ENCODE measurements at places on chromosomes 3 and 15. TPM values are rescaled to one million over a fixed set of nuclear protein-coding genes. Genes with fewer than 3 reads are reported as not detected.

GRCh38 chr15:59154243-59154642 is 49.3 kb downstream of the CCNB2 start:
- no peaks in the 10 kb centered on the region for H3K36me3 ChIP-seq
- H3K27me3 ChIP-seq: no peaks in the 10 kb centered on the region
- no peak for DNase-seq
- no peak overlapping the region for H3K27ac ChIP-seq
- no peaks in the 10 kb centered on the region for H3K4me1 ChIP-seq

- H3K4me3 ChIP-seq: no peak overlapping the region
- H3K27ac ChIP-seq: no peak overlapping the region
- no peak for DNase-seq
- H3K27me3 ChIP-seq: no peaks in the 10 kb centered on the region
- H3K4me1 ChIP-seq: no peaks in the 10 kb centered on the region
These were observed 27.6 kb upstream of the VEPH1 start for GRCh38 chr3:157530637-157531300.

DNA sequence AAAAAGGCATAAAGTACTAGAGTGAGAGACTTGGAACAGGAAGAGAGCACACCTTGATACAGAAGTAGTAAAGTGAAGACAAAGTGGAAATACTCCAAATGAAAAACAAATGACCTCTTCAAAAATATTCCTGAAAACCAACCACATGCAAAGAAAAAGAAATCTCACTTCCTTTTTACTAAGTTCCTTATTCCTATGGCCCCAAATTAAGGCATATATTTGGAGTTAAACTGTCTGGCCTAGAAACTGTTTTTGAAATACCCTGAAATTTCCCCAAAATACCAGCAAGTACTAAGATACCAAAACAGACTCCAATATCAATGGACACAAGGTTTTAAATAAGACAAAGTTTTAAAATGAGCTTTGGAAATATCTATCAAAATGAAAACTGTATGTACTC is 58.2 kb downstream of the ZNF148 start:
- DNase-seq: no peak
- H3K27ac ChIP-seq: no peak overlapping the region
- no peaks in the 10 kb centered on the region for H3K4me1 ChIP-seq
- peaks cover 17% of the 10 kb centered on the region for H3K36me3 ChIP-seq
- no peaks in the 10 kb centered on the region for H3K27me3 ChIP-seq
- H3K4me3 ChIP-seq: no peak overlapping the region

GRCh38 chr3:179046497-179047353 is 24.9 kb downstream of the ZMAT3 start:
- no peaks in the 10 kb centered on the region for H3K27me3 ChIP-seq
- H3K36me3 ChIP-seq: no peaks in the 10 kb centered on the region
- no peak overlapping the region for H3K27ac ChIP-seq
- H3K4me3 ChIP-seq: no peak overlapping the region
- H3K4me1 ChIP-seq: no peaks in the 10 kb centered on the region

- DNase-seq: no peak
- H3K27ac ChIP-seq: no peak overlapping the region
- no peaks in the 10 kb centered on the region for H3K36me3 ChIP-seq
- H3K4me1 ChIP-seq: no peaks in the 10 kb centered on the region
- no peak overlapping the region for H3K4me3 ChIP-seq
These were observed 75.4 kb upstream of the LARS2 start for GRCh38 chr3:45312836-45313493.

DNA sequence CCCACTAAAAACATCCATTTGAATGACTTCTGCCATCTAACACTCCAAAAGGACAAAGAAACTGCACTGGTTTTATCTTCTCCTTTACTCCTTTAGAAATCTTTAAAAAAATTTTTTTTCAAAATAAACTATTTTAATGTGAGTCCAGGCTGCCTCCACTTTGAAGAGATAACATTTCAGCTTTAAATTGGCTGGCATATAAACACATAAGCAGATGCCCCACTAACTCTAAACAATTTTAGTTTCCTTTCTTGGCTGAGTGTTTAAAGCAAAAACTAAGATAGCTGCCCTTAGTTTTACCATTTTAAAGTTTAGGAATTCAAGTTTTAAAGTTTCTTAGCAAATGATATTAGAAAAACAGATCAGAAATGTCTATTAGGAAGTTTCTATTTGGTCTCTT is 39.9 kb downstream of the PDZRN3 start:
- H3K27me3 ChIP-seq: no peaks in the 10 kb centered on the region
- no peak for DNase-seq
- no peaks in the 10 kb centered on the region for H3K4me1 ChIP-seq
- H3K36me3 ChIP-seq: no peaks in the 10 kb centered on the region
- H3K27ac ChIP-seq: no peak overlapping the region
- no peak overlapping the region for H3K4me3 ChIP-seq

- peak overlapping the region; percentile 86 for H3K27ac ChIP-seq
- no peaks in the 10 kb centered on the region for H3K27me3 ChIP-seq
- no peaks in the 10 kb centered on the region for H3K36me3 ChIP-seq
- H3K4me3 ChIP-seq: peak overlapping the region; percentile 90
These were observed 2.5 kb downstream of the HEG1 start for GRCh38 chr3:125053304-125053699.

GRCh38 chr3:48930590-48930989 is 11.9 kb downstream of the ARIH2 start:
- no peak for DNase-seq
- H3K4me3 ChIP-seq: peak overlapping the region; percentile 19
- H3K27me3 ChIP-seq: no peaks in the 10 kb centered on the region
- H3K4me1 ChIP-seq: peaks cover 50% of the 10 kb centered on the region
- H3K36me3 ChIP-seq: peaks cover 58% of the 10 kb centered on the region

- H3K27ac ChIP-seq: no peak overlapping the region
- H3K27me3 ChIP-seq: no peaks in the 10 kb centered on the region
- DNase-seq: no peak
- H3K4me3 ChIP-seq: no peak overlapping the region
These were observed 58.9 kb downstream of the RBPMS2 start for GRCh38 chr15:64716452-64716851.

- H3K36me3 ChIP-seq: peaks cover 58% of the 10 kb centered on the region
- H3K4me3 ChIP-seq: no peak overlapping the region
- H3K27ac ChIP-seq: no peak overlapping the region
- no peaks in the 10 kb centered on the region for H3K4me1 ChIP-seq
- no peak for DNase-seq
These were observed 105.1 kb downstream of the SNRPN start for GRCh38 chr15:25059698-25060471.

SEMA5B gene
- total RNA-seq: not detected

DNA sequence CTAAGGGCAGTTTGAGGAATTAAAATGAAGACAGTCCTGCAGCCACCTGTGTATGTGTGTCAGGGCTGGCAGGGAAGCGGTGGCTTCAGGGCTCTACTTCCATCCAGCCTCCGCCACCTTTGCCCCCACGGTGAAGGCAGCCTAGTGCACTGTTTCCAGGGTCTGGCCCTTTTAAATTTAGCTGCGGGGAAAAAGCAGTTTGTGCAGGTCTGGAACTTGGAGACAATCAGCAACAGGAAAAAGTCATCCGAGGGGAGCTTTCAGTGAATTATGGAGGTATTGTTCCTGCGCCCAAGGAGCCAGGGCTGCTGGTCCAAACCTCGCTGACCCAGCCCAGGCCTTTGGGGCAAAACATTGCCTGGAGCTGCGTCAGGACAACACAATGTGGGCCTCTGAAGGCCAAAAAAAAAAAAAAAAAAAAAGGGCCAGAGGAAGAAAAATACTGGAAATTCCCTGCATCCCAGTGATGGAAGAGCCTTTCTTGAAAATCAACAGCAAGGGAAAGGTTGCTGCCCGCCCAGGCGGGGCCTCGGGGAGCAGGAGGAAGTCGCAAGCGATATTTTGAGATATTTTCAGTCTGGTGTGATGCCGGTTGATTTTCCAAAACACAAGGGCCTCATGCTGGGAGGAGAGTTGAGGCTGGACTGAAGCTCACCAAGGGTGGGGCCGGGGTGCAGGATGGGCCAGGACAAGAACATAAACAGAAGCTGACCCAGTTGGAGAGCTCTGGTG is 25.5 kb upstream of the FGD5 start:
- H3K4me1 ChIP-seq: no peaks in the 10 kb centered on the region
- H3K27ac ChIP-seq: no peak overlapping the region
- H3K36me3 ChIP-seq: no peaks in the 10 kb centered on the region
- H3K27me3 ChIP-seq: peaks cover 2% of the 10 kb centered on the region
- H3K4me3 ChIP-seq: no peak overlapping the region

GRCh38 chr3:159779883-159780282 is 208.8 kb upstream of the IL12A start:
- no peaks in the 10 kb centered on the region for H3K27me3 ChIP-seq
- no peaks in the 10 kb centered on the region for H3K4me1 ChIP-seq

UBA5 gene
- total RNA-seq: 20.7 TPM

TMEM207 gene
- total RNA-seq: not detected

- H3K36me3 ChIP-seq: no peaks in the 10 kb centered on the region
- H3K4me3 ChIP-seq: no peak overlapping the region
- H3K4me1 ChIP-seq: peaks cover 62% of the 10 kb centered on the region
- no peaks in the 10 kb centered on the region for H3K27me3 ChIP-seq
These were observed 45.0 kb downstream of the THBS1 start for GRCh38 chr15:39625856-39626255.

GRCh38 chr3:183959214-183959613 is 58.5 kb downstream of the ABCC5 start:
- H3K4me3 ChIP-seq: no peak overlapping the region
- DNase-seq: no peak
- no peaks in the 10 kb centered on the region for H3K4me1 ChIP-seq
- H3K27me3 ChIP-seq: no peaks in the 10 kb centered on the region
- no peak overlapping the region for H3K27ac ChIP-seq
- peaks cover 20% of the 10 kb centered on the region for H3K36me3 ChIP-seq

DNA sequence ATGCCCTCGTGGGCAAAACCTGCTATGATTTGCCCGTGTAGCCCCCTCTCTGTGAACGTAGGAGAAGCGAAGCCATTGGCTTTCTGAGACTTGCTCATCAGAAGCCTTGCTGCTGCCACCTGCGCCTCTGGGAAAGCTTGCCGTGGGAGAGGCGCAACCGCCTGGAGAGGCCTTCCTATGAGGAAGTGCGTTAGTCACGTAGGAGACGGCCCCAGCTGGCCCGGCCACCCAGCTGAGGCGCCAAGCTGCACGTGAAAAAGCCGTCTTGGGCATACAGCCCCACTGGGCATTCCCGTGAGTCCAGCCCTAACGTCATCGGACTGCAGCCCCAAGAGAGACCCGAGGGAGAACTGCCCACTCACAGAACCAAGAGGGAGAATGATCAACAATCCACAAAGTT is 49.1 kb upstream of the TJP1 start:
- H3K4me1 ChIP-seq: no peaks in the 10 kb centered on the region
- no peaks in the 10 kb centered on the region for H3K27me3 ChIP-seq
- no peaks in the 10 kb centered on the region for H3K36me3 ChIP-seq
- no peak for DNase-seq

GRCh38 chr15:59687836-59688235 is 1.3 kb downstream of the BNIP2 start:
- H3K27me3 ChIP-seq: no peaks in the 10 kb centered on the region
- DNase-seq: peak; percentile 27
- peak overlapping the region; percentile 100 for H3K27ac ChIP-seq
- peaks cover 43% of the 10 kb centered on the region for H3K4me1 ChIP-seq
- peak overlapping the region; percentile 98 for H3K4me3 ChIP-seq

DNA sequence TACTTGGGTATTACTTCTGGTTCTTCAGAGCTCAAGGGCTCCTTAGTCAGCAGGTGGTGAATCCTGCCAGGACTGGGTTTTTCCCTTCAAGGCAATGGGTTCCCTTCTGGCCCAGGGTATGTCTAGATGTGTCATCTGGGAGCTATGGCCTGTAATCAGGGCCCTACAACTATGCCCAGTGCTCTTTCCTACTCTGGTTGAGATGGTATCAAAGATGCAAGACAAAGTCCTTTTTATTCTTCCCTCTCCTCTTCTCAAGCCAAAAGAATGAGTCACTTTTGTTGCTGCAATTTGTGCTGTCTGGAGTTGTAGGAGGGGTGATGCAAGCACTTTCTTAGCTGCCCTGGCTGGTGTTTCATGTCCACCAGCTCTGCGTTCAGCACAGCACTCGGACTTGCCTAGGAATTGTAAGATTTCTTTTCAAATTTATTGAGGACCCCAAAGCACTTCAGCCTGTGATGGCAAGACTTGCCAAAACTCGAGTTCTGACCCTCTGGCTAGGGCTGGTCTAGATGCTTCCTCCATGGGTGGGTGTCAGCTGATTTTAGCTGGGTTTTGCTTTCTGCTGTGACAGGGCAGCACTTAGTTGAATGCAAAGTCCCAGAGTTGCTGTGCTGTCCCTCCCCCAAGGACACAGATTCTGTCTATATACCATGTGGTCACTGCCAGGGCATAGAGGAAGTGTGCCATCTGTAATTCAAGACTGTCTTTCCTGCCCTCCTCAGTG is 129.2 kb upstream of the CBLB start:
- H3K4me1 ChIP-seq: no peaks in the 10 kb centered on the region
- H3K4me3 ChIP-seq: no peak overlapping the region
- H3K27me3 ChIP-seq: no peaks in the 10 kb centered on the region
- H3K36me3 ChIP-seq: no peaks in the 10 kb centered on the region

DNA sequence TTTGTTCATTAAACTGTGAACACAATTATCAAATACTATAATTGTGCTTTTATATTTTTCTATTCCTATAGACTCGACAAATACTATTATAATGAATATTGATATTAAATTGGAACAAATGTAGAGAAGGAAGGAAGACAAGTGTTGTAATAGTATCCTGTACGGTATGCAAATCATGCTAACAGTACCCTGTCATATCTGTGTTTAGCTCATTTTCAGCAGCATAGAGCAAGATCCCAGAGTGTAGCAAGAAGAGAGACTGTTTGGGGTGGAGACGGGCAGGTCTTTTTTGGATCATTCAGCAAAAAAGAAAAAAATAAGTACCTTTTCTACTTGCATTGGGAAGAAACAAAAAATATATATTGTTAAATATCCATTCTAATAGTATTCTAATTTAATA is 224.1 kb downstream of the TPRG1 start:
- DNase-seq: no peak
- no peak overlapping the region for H3K4me3 ChIP-seq
- peaks cover 21% of the 10 kb centered on the region for H3K4me1 ChIP-seq

DNA sequence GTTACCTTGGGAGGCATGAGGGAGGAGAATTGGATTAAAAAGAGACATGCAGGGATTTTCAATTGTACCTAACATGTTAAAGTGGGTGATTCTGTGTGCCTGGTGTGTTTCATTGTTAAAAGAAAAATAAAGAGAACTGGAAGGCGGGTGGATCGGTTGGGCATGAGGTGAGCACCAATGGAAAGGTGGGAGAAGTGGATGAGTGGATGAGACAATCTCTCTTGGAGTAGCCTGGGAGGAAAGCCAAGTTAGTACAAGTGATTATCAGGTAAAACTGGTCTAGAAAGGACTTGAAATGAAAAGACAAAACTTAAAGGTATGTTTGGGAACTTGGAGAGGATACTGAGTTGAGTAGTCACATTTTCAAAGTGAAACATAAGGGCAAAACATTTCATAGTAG is 12.1 kb downstream of the VEPH1 start:
- no peak overlapping the region for H3K27ac ChIP-seq
- no peaks in the 10 kb centered on the region for H3K27me3 ChIP-seq
- H3K4me3 ChIP-seq: no peak overlapping the region

GRCh38 chr3:33355611-33356010 is 78.4 kb downstream of the FBXL2 start:
- no peak overlapping the region for H3K27ac ChIP-seq
- H3K4me1 ChIP-seq: no peaks in the 10 kb centered on the region
- no peak overlapping the region for H3K4me3 ChIP-seq
- H3K36me3 ChIP-seq: no peaks in the 10 kb centered on the region
